ENCODE measurements at places on chromosomes 12 and 14.

- no peak for DNase-seq
Measured at GRCh38 chr12:46432325-46432724, 59.8 kb upstream of the SLC38A2 start.

DNA sequence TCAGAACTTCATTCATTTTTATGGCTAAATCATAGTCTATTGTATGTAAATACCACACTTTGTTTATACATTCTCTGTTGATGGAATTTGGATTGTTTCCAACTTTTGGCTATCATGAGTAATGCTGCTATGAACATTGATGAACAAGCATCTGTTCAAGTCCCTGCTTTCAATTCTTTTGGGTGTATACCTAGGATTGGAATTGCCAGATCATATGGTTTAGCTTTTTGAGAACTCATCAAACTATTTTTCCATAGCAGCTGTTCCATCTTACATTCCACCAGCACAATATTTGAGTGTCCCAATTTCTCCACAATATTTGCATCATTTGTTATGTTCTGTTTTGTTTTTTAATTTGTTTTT lies 52.3 kb upstream of the CCND2 start:
- no peak for DNase-seq

DNA sequence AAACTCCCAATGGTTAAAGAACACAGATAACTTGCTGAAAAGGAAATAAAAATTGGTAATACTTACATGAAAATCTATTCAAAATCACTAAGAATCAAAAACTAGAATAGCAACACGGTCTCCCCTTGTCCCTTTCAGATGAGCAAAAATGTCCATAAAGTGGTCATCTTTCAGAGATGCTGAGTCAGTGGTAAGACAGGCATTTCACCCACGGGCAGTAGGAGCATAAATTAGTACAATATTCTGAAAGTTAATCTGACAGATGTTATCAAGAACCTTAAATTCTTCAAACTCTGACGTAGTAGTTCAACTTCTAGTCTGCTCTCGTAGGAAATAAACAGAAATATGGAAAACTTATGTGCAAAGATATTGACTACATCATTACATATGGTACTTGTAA lies 33.1 kb upstream of the GNPNAT1 start:
- DNase-seq, result no peak

- no peak for DNase-seq
Measured at GRCh38 chr12:63302941-63303536, 152.0 kb upstream of the AVPR1A start.

DNA sequence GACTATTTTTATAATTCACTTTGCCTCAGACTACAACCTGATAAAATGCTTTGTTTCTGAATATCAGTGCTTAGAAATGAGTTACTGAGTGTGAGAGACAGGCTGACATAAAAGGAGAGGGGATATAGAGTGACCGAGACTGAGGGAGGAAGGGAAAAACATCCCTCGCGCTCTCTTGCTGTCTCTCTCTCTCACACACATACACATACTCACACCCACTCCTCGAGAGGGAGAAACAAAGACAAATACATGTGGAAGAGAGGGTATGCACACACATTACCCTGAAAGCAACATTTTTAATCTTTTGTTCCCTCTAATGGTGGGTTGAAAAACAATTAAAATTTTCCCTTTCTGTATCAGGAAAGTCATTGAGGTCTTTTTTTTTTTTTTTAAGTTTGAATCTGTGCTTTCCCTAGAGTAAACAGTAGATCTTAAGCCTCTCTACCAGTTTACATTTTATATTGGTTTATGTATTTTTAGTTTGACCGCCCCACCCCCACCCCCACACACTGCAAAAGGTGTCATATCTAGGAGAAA lies 45.3 kb downstream of the FRS2 start:
- DNase-seq, result no peak

- no peak for DNase-seq
Measured at GRCh38 chr14:93972618-93973205, 3.7 kb downstream of the ASB2 start.

Measured in hypothalamus (tissue), 51 donors.